ENCODE measurements at places on chromosomes 6 and 20.

DNA sequence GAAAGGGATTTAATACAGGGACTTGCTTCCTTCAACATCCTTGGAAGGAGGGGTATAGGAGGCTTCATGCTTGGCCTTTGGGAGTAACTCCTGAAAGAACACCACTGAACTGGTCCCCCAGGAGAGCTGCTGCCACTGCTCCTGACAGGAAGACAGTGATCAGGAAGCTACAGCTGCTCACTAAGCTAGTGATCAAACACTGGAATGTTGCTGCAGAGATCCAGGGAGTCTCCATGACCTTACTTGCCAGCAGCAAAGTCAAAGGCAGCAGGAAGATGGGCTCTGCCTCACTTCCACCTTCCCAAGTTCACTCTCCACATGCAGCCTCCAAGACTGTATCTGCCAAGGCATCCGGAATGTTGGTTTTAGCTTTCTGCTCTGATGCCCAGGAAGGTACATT lies 31.8 kb downstream of the PIM1 start:
- DNase-seq, result no peak

GRCh38 chr6:12371641-12372146 lies 81.5 kb downstream of the EDN1 start:
- no peak for DNase-seq

DNA sequence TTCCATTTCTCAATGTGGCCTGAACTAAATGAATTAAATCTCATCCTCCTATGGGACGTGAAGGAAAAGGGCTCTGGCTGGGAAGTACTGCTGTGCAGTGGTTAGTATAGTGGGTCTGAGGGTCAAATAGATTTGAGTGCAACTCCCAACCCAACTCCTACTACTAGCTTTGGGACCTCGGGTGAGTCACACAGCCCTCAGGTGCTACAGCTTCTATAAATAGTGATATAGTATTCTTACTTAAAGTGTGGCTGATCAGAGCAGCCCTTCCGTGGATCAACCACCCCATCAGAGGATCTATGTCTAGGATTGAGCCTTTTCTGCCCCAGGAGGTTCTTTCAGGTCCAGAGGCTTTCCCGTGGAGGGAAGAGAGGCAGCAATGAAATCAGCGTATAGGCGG lies 904 bp upstream of the UST start:
- DNase-seq, result no peak

- no peak for DNase-seq
Measured at GRCh38 chr6:160420969-160421556, 72.9 kb downstream of the SLC22A3 start.

GRCh38 chr6:21522143-21522747 lies 71.3 kb upstream of the SOX4 start:
- DNase-seq, result no peak

DNA sequence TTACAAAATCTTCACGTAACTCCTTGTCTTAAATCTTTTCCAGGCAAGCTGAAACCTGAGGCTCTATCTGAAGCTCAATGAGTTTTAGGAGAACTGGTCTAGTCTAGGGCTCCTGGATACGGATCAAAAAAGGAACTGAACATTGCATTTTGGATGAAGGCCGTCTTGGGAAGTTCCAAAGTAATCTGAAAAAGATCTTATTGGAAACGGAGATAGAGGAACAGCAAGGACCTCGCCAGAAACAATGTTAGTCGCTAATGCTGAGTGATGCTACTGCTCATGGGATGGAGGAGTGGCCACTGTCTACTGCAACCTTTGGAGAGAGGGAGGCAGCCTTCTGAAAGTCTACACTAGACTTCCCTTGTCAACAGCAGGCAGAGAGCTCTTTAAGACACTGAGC lies 91.4 kb upstream of the ATXN1 start:
- no peak for DNase-seq

GRCh38 chr6:49370518-49370917 lies 92.5 kb downstream of the MMUT start:
- DNase-seq, result no peak

GRCh38 chr6:19417713-19418112 lies 419.5 kb upstream of the ID4 start:
- DNase-seq, result no peak

DNA sequence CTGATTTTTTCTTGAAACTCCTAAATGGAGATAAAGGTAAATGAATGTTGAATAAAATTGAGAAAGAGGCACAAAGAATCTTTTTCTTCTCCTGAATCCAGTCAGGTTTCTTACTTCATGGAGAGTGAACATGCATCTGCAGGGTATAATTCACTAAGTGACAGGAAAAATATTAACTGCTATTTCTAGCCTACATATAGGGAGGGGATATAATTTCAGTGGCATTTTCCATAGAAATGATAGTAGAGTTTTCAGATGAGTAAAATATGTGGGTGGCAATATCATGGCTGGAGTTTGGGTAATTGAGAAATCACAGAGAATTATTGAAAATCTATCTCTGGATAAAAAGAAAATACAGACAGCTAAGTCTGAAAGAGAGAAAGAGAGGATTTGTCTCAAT lies 1227.0 kb upstream of the GJE1 start:
- no peak for DNase-seq

DNA sequence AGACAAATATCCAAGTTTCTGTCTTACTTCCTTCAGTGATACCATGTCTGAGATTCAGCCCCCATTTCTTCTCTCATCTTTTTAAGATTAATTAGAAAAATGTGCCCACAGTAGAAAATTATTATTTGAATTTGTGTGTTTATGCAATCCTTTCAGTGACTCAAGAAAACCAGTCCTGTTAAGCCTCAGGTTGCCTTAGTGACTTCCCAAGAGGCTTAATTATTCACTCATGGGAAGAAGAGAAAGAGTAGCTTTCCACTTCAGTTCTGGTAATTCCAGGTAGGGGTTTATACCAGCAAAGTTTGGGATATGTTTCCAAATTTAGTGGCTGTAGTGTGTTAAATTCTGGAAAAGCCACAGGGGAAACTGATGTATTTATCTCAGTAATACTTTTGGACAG lies 149.1 kb downstream of the RIMS1 start:
- DNase-seq, result no peak

DNA sequence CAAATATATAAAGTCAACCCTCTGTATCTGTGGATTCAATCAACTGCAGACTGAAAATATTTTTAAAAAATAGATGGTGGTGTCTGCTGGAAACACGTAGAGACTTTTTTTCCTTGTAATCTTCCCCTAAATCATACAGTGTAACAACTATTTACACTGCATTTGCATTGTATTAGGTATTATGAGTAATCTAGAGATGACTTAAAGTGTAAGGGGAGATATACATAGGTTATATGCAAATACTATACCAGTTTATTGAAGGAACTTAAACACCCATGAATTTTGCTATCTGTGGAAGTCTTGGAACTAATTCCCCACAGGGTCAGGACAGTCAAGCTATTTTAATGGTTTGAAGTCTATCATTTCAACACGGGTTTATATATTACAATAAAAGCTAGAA lies 10.2 kb downstream of the HDAC2 start:
- no peak for DNase-seq

- DNase-seq, result peak; percentile 35
Measured at GRCh38 chr6:42313038-42313437, 95.4 kb upstream of the MRPS10 start.

- DNase-seq, result no peak
Measured at GRCh38 chr6:49110916-49111315, 352.1 kb downstream of the MMUT start.

GRCh38 chr6:104087765-104088164 lies 772.0 kb downstream of the HACE1 start:
- DNase-seq, result no peak

DNA sequence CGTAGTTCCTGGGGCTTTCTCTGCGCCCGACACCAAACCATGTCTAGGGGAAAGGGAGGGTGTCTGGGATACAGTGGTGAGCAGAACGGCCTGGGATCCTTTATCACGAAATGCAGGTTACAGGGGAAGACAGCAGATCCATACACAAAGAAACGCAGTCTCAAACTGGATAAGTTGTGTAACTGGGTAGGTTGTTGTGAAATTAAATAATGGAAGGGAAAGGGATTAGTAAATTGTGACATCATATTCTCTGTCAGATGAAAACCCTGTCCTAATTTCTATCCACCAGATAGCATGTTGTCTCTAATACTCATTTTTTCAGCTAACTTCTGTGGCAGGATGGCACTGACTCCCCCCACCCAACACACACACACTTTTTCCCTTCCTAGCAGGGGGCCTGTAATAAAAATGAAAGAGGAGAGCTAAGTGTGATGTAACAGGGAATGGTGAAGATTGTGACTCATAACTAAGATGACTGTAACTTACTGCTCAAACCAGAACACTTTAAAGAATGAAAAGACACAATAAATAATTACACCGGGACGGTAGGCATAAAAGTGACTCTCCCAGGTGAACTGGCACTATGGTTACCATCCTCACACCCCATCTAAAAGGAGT lies 769 bp upstream of the TRPC4AP start:
- DNase-seq, result peak; percentile 66

DNA sequence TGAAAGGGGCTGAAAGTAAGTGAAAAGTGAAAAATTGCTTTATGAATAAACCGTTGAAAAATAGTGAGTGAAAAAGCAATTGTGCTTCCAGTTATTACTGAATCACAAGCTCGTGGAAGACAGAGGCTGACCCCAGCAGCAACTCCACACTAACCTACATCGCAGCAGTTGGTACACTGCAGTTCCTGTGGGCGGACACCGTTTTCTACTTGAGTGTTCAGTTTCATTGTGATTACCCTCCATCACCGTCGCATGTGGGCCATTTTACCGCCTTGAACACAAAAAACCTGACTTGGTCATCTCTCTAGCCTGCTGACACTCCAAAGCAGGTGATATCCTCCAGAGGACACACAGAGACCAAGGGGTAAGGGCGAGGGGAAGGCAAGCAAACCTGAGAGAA lies 28.4 kb downstream of the PRDM1 start:
- DNase-seq, result peak; percentile 90

GRCh38 chr6:47440719-47441118 lies 36.9 kb upstream of the CD2AP start:
- DNase-seq, result no peak

GRCh38 chr6:102736941-102737368 lies 1343.4 kb downstream of the GRIK2 start:
- DNase-seq, result no peak

DNA sequence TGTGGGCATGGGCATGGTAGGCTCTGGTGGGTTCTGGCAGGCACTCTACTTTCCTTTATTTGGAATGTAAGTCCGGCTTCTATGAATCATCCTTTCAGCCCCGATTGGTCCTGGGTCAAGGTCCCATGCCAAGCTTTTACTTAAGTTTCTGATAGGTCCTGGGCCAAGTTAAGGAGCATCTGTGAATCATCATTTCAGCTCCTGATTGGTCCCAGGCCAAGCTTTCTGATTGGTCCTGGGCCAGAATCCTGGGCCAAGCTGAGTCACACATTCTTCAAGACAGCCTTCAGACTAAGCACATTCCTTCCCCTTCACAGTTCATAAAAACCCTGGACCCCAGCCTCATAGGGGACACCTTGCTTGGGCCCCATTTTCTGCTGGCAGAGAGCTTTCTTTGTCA lies 231.0 kb upstream of the EYS start:
- DNase-seq, result no peak

DNA sequence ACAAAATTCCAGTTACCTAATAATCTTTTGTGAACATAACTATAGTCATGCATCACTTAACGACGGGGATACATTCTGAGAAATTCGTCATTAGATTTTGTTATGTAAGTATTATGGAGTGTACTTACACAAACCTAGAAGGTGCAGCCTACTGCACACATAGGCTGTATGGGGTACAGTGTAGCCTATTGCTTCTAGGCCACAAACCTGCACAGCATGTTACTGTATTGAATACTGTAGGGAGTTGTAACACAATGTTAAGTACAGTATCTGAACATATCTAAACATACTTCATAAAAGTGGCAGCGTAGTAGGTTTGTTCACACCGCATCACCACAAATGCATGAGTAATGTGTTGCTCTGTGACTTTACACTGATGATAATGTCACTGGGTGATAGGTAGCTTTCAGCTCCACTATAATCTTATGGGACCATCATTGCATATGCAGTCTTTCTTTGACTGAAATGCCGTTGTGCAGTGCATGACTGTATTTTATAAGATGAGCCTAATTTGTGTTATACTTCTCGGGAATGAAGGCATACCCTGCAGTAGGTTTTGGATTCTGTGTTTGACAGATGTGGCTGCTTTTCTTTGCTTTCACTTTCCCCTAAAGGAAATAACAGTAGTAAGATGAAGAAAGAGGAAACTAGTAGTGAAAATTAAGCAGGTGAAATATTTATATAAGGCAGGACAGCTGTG lies 365.6 kb downstream of the FARS2 start:
- DNase-seq, result peak; percentile 50

GRCh38 chr6:144654506-144654905 lies 369.4 kb downstream of the UTRN start:
- no peak for DNase-seq

- DNase-seq, result peak; percentile 32
Measured at GRCh38 chr20:44615169-44615791, 32.9 kb downstream of the PKIG start.

- no peak for DNase-seq
Measured at GRCh38 chr6:40524797-40525585, 62.2 kb downstream of the LRFN2 start.

- DNase-seq, result no peak
Measured at GRCh38 chr6:35086282-35086632, 54.9 kb downstream of the TCP11 start.

DNA sequence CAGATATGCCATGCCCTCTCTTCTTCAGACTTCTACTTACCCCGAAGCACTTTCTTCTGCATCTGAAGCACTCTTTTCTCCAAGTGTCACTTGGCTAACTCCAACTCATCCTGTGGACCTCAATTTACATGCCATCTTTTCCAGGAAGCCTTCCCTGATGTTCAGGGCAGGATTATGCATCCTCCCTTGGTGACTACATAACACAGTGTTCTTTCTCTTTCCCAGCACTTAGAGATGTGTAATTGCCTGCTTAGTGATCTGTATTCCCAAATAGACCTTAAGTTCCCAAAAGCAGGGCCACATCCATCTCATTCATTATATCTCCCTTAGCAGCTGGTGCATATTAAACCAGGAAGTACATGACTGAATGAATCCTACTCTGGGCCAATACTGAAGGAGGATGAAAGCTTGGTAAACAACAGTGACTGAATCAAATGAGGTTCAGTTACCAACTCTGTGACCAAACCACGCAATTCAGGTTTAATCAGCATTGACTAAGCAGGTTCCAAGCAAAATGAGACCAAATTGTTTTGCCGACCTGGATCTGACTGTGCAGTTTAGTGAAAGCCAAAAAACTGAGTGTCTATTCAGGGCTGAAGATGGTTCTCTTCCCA lies 121.4 kb upstream of the TCF21 start:
- DNase-seq, result no peak

GRCh38 chr6:130680116-130680515 lies 147.1 kb upstream of the SMLR1 start:
- no peak for DNase-seq

DNA sequence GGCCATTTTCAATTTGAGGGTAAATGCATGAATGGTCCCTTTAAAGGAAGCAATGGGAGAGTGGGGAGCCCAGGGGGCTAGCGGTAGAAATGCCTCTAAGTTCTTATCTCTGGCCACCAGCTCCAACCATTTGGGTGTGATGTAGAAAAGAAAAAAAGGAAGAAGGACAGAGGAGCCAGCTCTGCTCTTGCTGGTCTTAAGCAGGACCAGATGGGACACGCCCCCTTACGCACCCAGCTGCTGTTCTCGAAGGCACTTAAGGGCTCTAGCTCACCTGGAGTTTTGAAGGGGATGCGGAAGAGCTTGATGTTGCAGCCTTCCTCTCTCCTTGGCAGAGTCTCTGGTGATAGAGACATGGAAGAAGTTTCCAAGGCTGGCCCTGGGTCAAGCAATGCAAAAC lies 59.5 kb upstream of the RNF144B start:
- no peak for DNase-seq

GRCh38 chr6:30743099-30744053 lies 889 bp upstream of the FLOT1 start:
- DNase-seq, result peak; percentile 70

GRCh38 chr6:39577446-39578165 lies 147.6 kb downstream of the KIF6 start:
- DNase-seq, result no peak

Data from activated CD4-positive, alpha-beta T cell treated with anti-CD3 and anti-CD28 coated beads for 36 hours (primary cell).